ENCODE measurements at places on chromosomes 5 and 9.

- DNase-seq: peak; percentile 90
These were observed 11.2 kb downstream of the ROPN1L start for GRCh38 chr5:10452768-10453331.

GRCh38 chr5:58156973-58157701 lies 302.7 kb downstream of the PLK2 start:
- no peak for DNase-seq

DNA sequence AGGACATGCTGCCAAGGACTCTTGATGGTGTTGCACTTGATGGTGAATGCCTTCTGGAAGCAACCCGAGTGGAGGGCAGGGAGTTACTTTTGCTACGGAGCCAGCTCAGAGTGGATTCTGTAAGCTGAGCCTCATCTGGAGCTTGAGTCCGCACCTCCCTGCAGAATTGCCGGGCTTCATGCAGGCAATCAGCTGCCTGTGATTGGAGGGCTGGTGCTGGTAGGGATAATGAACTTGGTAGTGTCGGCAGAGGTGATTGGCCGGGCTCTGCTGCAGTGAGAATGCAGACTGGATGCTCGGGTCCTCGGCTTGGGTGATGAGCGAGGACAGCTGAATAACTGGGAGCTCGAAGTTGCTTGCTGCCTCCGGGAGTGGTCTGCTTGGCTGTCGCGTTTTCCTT lies 23.1 kb downstream of the SLC25A25 start:
- peak; percentile 93 for DNase-seq

DNA sequence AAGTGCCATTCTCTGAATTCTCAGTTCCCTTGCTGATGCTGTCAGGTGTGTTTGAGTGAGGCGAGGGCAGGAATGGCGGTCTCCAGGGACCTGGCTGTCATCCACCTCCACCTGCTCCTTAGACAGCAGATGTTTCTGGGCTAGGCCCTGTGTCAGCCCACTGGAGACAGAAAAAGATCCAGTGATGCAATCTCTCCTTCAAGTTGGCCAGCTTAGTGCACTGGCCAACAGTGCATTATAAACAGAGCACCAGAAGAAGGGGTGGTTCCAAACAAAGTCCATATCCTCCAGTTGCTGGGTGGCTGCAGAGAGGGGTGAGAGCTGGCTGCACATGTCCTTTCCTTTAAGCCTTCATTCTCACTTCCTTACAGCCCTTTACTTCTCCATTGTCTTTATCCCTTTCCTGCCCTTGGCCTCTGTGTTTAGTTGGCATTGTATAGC lies 26.5 kb downstream of the NANS start:
- DNase-seq: peak; percentile 88

DNA sequence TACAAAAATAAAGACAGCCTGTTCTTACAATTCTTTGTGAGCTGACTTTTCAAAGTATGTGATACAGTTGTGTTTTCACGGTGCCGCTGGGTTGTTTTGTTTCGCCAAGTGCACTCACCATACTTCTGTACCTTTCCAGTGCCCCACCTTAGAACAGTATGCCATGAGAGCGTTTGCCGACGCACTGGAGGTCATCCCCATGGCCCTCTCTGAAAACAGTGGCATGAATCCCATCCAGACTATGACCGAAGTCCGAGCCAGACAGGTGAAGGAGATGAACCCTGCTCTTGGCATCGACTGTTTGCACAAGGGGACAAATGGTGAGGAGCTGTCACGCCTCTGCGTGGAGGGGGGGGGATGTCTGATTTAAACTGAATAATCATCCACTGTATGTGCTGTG lies 12.9 kb downstream of the CCT5 start:
- DNase-seq: no peak

GRCh38 chr9:112846528-112847488 lies 43.9 kb downstream of the SLC46A2 start:
- no peak for DNase-seq

GRCh38 chr9:97704345-97704677 lies 7.2 kb upstream of the XPA start:
- DNase-seq: no peak

DNA sequence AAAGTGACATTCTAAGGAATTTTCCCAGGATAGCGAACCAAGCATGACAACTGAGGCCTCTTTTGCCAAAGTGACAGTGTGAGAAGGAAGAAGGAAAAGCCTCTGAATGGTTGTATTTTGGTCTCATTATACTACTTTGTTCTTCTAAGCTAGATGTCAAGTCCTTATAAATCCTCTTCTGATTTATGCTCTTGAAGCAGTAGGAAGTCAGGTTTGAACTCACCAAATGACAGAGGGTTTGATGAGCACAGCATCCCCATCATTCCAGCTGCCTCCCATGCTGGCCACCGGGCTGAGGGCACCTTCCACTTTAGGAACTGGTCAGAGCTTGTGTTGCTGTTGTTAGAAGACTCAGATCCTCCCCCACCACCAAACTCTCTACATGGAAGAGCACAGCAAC lies 44.1 kb downstream of the FAM240B start:
- no peak for DNase-seq

DNA sequence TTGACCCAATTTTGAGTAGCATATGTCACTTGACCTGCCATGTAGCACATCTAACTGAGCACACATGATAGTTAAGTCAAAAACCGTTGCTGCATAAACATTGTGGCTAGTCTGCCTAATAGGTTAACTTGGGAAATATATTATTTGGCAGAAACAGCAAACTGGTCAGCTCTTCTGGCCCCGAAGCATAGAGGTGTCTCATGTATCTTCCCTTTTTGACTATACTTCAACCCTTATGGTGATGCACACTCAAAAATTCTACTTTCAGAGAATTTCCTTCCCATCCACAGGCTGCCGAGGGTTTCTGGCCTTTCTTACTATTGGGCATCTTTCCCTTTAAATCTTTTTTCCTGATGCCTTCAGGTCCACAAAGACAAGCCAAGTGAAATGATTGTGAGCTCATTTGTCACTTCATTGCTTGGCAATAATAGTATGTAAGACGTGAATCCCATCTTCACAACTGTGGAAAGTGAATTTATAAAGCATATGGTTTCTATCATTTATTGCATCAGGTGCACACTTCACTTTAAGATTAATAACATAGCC lies 41.2 kb downstream of the MOCS2 start:
- no peak for DNase-seq

DNA sequence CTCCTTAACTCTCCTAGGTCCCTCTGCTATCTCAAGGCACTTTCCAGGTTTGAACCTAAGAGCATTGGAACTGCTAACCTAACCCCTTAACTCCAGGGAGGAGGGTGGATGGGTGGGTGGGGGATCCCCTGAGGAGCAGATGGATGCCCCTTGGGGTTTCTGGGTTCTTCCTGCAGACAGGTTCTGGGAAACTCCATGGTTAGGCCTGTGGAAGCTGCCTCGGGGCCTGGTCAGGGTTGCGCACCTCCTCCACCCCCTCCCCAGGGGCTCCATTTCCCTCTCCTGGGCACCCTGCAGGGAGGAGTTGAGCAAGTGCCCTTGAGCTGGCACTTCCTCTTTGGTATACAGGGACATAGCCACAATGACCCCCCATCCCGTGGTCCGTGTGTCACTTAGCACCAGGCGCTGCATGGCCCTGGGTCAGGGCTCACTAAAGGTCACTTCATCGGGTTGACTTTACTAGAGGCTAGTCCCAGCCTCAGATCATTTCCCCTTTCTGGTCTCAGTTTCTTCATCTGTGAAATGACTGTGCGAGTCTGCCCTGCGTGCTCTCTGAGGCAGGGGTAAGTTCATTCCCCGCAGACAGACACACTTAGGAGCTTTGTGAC lies 16.0 kb downstream of the CXXC5 start:
- DNase-seq: no peak

DNA sequence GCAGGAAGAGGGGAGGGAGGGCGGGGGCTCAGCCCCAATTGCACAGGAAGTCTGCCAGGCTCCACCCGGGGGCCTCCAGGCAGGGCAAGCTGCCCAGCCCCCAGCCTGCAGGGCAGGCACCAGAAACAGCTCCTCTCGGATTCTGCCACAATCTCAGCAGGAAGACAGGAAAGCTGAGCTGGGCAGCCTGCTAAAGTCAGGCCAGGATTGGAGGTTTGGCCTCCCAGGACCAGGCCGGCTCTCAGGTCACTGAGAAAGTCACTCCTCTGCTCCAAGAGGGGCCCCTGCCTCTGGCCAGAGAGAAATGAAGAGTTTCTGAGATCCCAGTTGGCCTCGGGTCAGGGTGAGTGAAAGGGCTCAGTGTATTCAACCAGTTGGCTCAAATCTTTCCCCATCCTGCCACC lies 54.6 kb upstream of the STXBP1 start:
- DNase-seq: no peak

DNA sequence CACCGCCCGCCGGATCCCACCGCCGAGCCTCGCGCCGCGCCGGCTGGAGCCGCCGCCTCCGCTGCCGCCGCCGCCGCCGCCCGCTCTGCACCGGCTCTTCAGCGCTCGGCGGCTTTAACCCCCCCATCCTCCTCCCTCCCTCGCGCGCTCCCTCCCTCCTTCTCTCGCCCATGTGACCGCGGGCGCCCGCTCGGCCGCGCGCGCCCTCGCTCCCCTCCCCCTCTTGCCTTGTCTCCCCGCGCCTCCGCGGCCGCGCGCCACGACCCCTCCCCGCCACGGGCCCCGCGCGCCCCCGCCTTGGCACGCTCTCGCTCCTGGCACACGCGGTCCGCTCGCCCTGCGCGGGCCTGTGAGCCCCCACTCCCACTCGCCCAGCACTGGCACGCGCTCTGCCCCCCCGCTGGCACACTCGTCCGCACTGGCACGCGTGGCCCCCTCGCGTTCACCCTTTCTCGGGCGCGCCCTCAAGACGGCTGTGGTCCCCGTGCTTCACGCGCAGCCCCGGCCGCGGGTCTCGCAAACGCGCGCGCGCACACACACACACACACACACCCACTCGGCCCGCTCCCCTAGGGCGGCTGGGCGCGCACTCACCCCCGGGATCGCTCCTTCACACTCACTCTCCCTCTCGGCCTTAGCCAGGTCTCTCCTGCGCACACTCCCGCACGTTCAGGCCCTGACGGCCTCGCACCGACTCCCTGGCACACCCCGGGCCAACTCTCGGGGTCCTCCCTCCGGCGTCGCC lies at the start of gene CNTFR:
TSS of gene CNTFR (minus strand) at position 89 of the 745 bp plus-strand sequence. CDS start 20,743 bp downstream, outside the sequence.
- DNase-seq: peak; percentile 31

GRCh38 chr9:115674091-115674490 lies 479.5 kb upstream of the PAPPA start:
- DNase-seq: no peak

DNA sequence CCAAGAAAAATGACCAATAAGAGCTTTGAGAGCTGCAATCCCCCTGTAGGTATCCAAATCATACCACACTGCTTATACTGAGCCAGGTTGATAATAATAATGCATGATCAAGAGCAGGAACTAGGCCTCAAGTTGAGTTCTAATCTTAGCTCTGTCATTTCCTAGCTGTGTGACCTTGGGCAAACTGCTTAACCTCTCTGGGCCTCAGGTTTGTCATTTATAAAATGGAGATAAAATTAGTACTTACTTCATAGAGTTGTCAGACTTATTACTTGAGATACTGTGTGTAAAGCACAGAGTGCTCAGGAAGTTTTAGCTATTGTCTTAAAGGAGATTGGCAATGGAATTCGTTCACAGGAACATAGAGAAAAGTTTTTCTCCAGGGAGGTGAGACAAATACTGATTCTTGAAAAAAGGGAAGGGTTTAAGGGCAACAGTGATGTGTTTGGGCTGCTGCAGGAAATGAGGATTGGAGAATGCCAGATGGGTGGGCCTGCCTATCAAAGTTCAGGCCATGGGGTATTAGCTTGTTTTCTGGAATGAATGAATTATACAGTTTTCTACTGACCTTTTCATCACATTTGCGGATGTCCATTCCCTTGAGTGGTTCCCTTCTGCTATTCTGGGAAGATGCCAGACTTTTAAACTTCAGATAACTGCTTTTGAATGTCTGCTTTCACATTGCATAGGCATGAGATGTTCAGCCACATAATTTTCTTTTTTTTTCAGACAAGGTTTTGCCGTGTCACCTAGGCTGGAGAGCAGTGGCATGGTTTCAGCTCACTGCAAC lies 10.2 kb upstream of the ATP6V0E1 start:
- no peak for DNase-seq

- DNase-seq: no peak
These were observed 160.9 kb downstream of the GIN1 start for GRCh38 chr5:102959055-102959454.

DNA sequence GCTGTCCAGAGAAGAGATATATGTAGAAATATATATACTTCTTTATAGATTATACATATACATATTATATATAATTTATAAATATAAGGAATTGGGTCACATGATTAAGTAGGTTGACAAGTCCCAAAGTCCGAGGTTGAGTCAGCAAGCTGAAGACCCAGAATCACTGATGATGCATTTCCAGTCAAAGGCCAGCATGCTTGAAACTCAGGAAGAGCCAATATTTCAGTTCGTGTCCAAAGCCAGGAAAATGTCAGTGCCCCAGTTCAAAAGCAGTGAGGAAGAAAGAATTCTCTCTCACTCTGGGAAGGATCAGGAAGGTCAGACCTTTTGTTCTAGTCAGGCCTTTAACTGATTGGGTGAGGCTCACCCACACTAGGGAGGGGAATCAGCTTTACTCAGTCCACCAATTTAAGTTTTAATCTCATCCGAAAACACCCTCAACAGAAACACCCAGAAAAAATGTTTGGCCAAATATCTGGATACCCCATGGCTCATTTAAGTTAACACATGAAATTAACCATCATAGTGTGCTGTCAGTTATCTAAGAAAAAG lies 42.0 kb upstream of the LVRN start:
- no peak for DNase-seq

- no peak for DNase-seq
These were observed 276.0 kb downstream of the DMAC1 start for GRCh38 chr9:7523426-7524043.

- DNase-seq: peak; percentile 44
These were observed 580.4 kb downstream of the DTWD2 start for GRCh38 chr5:118407958-118408357.

GRCh38 chr5:68216245-68217046 lies 890 bp downstream of the PIK3R1 start:
- peak; percentile 63 for DNase-seq

- peak; percentile 99 for DNase-seq
These were observed 21.4 kb upstream of the OTULINL start for GRCh38 chr5:14560091-14560595.

GRCh38 chr9:102975251-102975650 lies 19.9 kb upstream of the CYLC2 start:
- DNase-seq: no peak

- DNase-seq: no peak
These were observed 18.5 kb downstream of the TNPO1 start for GRCh38 chr5:72834924-72835323.

DNA sequence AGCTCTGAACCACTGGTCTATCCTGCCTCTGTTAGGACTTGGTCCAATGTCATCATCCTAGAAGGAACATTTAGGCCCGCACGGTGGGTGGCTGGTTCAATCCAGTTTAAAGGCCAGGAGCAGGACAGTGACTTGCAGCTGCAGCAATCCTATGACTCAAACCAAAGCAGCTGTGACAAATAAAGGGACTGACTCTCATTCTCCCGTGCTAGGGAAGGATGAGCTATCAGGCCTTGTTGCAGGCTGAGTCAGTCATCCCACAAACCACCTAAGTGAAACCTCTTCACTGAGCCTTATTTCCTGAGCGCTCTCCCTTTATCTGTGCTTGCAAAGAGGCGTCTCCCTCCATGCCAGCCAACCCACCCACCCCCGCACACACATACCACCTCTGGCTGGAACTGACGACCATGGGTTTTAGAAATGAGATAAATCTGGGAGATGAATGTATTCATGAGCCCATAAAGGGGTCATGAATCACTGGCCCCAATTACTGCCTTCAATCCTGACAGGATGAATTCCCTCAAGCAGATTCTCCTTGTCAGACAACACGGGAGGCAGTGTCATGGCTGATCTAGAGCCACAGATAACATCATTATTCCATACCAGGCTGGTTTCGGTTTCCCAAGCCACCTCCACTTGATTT lies 93.4 kb downstream of the KCNIP1 start:
- DNase-seq: no peak

GRCh38 chr5:149172261-149172660 lies 31.0 kb downstream of the ABLIM3 start:
- DNase-seq: no peak
